Head of caudate nucleus (tissue), 42 donors: ENCODE measurements at places on chromosomes 2 and 18.

GRCh38 chr2:203710226-203710625 is 3.8 kb downstream of the CD28 start:
- DNase-seq, result no peak

DNA sequence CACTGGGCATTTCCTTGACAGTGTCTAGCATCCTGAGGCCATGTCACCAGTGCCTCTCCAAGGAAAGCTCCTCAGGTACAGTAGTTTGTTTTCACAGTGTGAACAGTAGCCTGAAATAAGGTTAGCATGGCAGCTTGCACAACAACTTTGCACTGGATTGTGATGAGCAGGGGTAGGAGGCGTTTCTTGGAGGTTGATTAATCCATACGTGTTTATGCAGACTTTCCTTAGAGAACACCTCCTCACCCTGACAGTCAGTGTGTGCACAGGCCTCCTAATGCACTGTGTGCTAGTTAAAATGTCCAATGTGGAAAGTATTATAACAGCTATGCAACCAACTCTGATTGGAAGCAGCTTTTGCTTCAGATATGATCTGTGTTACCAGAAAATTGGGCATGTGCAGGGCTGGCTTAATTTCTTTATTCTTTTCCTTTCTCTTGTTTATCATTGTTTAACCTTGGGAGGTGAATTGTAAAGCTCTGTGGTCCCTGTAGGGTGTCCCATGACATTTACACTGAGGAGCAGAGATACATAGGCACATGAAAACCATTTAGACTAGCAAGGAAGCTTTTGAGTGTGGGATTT is 77.2 kb upstream of the LDAH start:
- DNase-seq, result no peak

- DNase-seq, result no peak
Measured at GRCh38 chr18:37107748-37108522, 279.0 kb downstream of the KIAA1328 start.

GRCh38 chr18:63492851-63493250 is 16.1 kb downstream of the SERPINB5 start:
- DNase-seq, result no peak

DNA sequence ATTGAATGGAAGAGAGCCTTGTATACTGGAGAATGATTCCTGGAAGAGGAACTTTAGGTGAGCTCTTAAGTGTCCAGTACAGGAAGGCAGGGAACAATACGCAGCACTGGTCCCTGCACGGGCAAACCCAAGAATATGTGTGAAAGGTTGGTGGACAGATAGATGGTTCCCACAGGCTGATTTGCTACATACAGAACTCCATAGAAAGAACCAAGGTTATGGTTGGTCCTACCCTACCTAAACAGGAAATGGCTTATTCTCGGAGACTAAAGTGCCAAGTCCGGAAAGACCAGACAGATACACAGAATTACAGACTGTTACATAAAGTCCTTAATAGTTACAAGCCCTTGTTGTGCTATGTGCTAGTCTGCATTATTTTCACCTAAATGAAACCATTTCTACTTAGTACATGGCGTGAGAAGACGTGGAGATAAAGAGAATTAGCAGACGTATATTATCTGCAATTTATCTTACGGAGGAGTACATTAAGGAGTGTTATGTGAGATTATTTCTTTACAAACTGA is 1.2 kb downstream of the REV1 start:
- no peak for DNase-seq

DNA sequence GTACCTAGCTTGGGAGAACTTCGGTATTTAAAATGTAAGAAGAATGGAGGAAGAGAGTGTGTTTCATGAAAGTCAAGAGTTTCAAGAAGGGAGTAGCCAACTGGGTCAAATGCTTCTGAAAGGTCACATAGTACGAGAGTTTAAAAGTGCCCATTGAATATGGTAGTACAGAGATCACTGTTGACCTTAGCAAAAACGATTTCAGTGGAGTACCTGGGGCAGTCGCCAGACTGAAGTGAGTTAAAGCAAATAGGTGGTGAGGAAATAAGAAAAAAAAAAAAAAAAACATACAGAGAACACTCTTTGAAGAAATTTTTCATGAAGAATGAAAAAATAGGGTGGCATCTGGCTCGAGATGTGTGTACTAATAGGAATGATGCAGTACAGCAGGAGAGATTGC is 11.5 kb downstream of the LIPT1 start:
- DNase-seq, result no peak

DNA sequence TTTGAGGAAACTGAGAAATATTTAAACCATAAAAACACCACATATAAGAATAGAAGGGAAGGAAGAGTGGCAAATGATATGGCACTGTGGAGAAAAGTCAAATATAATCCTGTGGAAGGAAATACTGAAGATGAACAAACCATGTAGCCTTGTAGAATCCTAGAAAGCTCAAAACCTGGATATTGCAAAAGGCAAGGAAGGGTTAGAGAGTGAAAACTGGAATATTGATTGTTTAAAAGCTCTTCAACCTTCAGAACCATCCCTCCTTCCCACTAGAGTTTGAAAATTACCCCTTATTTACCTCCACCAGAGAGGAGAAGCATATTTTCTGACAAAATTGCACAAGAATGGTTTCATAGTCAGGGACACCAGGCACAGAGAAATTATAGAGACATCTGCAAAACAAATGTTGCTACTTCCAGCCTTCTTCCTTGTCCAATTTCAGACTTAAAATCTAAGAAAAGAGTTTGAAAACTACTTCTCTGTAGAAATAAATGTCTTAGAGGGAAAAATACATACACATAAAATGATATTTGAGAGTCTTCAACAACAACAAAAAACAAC is 48.0 kb downstream of the ANTXR1 start:
- no peak for DNase-seq

DNA sequence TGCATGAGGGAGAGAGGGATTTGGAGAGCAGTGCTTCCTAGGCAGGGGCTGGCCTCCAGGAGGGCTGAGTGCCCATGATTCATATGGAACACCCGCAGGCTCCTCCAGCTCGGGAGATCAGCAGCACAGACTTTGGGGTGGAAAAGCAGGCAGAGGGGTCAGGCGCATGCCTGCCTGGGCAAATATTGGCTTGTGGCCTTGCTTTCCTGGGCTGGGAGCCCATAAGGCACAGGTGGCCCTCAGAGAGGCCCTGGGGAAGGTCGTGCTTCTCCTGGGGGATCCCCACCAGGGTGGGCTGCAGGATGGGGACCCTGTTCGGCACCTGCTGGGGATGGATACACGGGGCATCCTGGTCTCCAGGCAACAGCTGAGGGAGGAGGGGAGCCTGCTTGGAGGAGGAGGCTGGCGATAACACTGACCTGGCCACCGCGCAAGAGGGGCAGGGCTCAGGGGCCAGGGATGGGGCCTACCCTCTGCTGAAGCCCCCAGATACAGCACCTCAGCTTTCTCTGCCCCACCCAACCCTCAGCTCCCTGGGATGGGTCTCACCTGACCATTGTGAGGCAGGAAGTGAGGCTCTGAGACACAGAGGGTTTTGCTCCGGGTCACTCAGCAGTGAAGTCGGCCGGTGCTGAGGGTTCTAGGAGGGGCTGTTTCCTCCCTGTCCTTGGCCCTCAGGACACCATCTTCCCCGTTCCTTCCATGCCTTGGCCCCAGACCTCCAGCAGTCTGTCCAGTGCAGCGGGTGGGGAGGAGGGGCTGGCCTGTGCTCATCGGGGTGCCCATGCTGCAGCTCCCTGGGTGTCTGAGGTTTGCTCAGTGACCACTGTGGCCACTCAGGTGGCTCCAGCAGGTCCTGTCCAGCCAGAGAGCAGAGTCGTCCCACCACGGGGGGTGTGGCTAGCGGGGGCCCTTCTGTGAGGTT is 12.0 kb downstream of the AQP12A start:
- DNase-seq, result no peak

GRCh38 chr2:84631047-84631446 is 114.7 kb downstream of the DNAH6 start:
- DNase-seq, result no peak

DNA sequence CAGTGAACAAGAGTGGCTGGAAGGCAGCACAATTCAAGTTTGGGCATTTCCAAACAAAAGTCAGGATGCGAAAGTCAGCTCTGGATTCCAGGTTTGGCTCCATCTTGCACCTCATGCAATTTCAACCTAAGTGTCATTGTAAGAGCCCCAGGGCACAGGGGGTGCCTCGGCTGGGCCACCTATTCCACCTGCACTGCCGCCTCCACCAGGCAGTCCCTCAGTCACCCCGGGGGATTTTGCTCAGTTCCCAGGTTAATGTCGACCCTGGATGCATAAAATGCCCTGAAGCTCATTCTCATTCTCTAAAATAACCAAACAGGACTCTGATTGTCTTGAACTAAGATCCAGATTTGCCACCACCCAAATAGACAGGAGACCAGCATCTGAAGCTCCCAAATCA is 77.6 kb downstream of the EDAR start:
- no peak for DNase-seq

DNA sequence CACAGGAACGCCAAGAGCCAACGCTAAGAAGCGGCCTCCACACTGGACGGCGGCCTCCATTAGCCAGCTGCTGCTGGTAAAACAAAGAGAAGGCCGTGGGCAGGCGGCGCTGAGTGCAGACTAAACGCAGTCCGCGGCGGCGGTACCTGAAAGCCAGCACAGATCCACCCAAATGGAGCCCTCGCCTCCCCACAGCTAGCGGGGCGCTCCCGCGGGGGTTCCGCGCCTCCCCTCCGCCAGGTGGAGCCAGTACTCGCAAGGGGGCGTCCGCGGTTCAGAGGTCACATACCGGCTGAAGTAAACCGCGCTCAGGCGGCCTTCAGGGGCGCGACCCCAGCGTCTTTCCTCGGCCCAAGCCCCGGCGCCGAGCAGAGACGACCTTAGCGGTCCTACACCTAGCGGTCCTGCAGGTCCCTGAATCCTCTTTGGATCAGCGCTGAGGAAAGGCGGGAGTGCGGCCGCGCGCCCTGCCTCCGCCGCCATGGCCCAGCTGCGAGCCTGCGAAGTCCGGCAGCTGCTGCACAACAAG is 293.1 kb upstream of the ERBB4 start:
- DNase-seq, result no peak

DNA sequence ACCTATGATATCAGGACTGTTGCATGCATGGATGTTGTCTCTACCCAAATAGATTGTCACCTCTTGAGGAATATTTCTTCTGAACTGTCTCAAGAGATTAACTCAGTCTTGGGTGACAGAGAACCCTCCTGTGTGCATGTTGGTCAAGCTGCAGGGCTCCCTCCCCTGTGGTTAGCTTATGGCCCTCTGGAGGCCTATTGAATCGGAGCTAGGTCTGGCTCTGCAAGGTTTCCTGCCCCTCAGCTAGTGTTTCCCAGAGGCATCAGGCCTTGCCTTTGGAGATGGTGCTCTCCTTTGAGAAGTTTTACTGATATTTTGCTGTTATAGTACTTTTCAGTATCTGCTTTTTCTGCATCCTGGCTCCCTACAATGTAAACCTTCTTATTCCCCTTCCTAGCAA is 769.2 kb upstream of the FAM98A start:
- DNase-seq, result no peak

DNA sequence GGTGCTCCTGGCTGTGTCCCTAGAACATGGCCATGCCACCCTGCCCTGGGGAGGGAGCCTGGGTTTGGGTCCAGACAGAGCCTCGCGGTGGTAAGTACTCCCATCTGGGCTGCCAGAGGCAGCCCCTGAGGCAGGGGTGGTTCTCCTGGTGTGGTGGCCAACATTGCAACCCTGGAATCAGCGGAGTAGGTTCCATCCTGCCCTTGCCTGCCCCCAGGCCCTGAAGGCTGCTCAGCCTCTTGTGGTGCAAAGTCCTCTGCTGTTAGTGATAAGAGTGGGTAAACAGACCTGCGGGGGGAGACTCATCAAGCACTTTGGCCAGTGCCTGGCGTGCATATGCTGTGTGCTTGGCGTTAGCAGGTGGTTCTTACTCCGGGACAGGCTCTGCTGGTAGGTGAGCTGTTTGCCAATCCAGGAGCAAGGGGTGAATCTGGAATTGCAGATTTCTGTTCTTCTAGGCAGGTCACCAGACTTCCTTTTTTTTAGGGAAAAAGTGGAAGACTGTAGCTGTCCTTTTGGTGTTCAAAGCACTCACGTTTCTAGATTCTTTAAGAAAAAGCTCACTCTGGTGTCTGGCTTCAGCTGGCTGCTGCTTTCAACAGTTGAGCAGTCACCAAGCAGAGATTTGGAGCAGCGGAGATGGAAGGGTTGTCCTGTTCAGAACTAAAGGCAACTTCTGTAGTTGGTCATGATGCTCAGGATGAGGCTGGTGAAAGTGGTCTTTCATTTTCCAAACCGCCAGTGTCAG is 3.2 kb downstream of the CNNM3 start:
- no peak for DNase-seq

- DNase-seq, result no peak
Measured at GRCh38 chr2:145563741-145564615, 1044.1 kb upstream of the ZEB2 start.

GRCh38 chr2:220562375-220563140 is 935.1 kb downstream of the SLC4A3 start:
- no peak for DNase-seq

GRCh38 chr18:48137374-48138081 is 207.1 kb upstream of the SMAD2 start:
- DNase-seq, result no peak

DNA sequence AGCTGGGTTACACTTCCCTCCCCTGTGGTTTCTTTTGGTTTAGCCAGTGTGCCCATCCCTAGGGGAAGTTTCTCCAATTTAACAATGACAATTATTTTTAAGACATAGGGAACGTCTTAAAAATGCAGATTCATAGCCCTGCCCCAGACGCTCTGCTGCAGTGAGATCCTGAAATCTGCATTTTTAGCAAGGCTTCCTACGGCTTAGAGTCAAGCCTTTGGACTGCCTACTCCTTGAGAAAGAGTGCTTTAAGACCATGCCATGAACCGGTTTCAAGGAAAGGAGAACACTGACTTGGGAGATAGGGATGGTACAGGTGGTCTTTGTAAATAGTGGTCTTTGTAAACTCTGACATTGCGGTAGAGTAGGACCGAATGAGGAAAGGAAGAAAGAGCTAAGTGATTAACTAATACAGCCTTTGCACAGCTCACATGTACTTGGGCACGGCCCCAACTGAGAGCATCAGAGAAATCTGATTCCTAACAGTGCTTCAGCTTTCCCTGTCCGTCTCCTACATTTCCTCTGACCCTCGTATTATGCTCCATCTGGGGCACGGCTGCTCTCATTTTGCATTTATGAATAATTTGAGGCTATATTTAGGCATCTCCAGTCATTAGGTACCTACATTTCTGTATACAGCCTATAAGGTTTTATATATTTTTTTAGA is 217.6 kb upstream of the TANK start:
- no peak for DNase-seq

GRCh38 chr2:31539505-31539904 is 41.2 kb downstream of the SRD5A2 start:
- no peak for DNase-seq

GRCh38 chr2:3217646-3218045 is 160.0 kb downstream of the EIPR1 start:
- DNase-seq, result no peak

GRCh38 chr18:79680100-79680879 is 687 bp downstream of the CTDP1 start:
- no peak for DNase-seq

GRCh38 chr2:191295088-191295487 is 49.9 kb downstream of the MYO1B start:
- no peak for DNase-seq

GRCh38 chr2:72915320-72915906 is 1.9 kb upstream of the EMX1 start:
- DNase-seq, result no peak

- no peak for DNase-seq
Measured at GRCh38 chr2:106350980-106351379, 117.2 kb downstream of the RGPD3 start.

- no peak for DNase-seq
Measured at GRCh38 chr2:118554616-118555015, 292.8 kb downstream of the EN1 start.
